ENCODE measurements at places on chromosomes 12 and 14.

GRCh38 chr14:87122166-87122565, 870.8 kb downstream of the GALC start:
- no peak for DNase-seq

- DNase-seq, result no peak
Measured at GRCh38 chr12:96261557-96261956, 67.4 kb downstream of the ELK3 start.

DNA sequence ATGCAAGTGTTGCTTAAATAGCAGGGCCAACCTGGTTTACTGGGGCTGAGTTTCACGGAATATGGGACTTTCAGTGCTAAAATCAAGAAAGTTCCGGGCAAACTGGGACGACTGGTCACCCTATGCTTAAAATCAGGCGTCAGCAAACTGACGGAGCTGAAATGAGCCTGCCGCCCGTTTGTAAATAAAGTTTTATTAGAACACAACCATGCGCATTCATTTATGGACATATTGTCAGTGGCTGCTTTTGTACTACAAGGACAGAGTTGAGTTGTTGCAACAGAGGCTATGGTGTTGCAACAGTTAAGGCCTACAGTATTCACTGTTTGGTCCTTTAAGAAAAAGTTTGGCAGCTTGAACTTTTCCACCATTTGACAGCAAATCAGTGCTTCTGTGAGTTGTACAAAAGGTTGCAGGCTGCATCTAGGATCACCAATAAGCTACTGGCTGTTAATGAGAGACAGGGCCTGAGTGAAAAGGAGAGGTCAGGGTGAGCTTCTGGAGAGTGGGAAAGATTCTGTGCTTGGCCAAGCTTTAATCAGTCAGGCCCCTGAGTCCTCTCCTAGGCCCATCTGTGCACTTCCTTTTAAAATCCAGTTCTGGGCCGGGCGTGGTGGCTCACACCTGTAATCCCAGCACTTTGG, 13.3 kb downstream of the SELPLG start:
- peak; percentile 56 for DNase-seq

- no peak for DNase-seq
Measured at GRCh38 chr14:100117633-100118395, 41.6 kb downstream of the DEGS2 start.

GRCh38 chr12:1147821-1148220, 156.8 kb downstream of the ERC1 start:
- DNase-seq, result no peak

DNA sequence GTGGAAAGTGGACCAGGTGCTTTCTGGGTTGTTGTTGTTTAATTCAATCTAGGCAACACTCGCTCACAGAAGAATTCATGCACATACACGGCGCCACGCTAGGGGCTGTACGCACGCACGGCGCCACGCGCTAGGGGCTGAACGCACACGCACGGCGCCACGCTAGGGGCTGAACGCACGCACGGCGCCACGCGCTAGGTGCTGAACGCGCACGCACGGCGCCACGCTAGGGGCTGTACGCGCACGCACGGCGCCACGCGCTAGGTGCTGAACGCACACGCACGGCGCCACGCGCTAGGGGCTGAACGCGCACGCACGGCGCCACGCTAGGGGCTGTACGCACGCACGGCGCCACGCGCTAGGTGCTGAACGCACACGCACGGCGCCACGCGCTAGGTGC, 54.3 kb downstream of the NINJ2 start:
- DNase-seq, result no peak

DNA sequence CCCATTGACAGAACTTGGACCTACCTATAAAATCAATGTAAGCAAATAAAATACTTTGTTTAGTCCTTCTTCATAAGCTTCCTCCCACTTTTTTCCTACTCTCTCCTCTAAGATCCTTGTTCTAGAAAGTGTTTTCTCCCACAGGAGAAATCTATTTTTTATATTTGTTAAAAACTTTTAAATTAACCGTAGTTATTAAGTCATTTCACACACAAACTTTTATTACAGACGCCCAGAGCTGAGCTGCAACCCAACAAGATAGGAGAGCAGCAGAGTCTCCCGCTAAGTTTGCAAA, 27.7 kb downstream of the DAD1 start:
- no peak for DNase-seq

DNA sequence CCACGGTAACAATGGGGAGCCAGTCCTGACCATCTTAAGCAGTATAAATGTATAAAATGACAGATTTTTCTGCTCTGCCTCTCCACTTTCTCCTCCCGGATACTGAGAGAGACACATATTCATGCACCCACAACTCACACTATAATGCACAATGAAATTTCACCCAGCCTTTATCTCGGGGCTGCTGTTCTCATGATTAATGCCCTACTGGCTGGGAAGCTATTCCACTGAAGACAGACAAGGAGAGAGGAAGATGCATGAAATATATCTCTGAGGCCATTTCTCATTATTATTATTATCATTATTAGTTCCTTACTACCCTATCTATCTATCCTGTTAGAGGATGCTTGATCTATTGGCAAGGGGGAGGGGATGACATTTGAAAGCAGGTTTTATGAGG, 501.7 kb downstream of the DIO2 start:
- no peak for DNase-seq

GRCh38 chr12:124162151-124163110, 132.5 kb upstream of the RFLNA start:
- no peak for DNase-seq

DNA sequence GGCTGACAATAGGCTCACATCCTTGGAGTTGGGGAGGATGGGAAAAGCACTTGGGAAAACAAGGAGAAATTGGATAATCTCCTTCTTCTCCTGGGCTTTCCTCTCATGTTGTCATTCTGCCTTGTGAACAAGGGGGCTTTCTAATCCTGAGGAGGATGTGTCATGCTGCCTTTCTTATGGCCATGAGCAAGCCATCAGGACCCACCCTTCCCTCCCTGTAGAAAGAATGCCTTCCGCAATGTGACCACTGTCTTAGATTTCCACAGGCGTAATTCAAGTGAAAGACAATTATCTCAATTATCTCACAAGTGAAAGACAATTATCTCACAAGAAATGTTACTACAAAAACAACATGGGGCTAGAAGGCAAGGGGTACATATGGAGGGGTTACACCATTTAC, 3.0 kb upstream of the OR6S1 start:
- no peak for DNase-seq

- no peak for DNase-seq
Measured at GRCh38 chr14:89374908-89375307, 42.1 kb downstream of the FOXN3 start.

- DNase-seq, result no peak
Measured at GRCh38 chr12:103207936-103208335, 250.5 kb downstream of the ASCL1 start.
